ENCODE measurements at places on chromosomes 2 and 18.

GRCh38 chr2:227796045-227796711, 17.5 kb upstream of the CCL20 start:
- no peak for DNase-seq

DNA sequence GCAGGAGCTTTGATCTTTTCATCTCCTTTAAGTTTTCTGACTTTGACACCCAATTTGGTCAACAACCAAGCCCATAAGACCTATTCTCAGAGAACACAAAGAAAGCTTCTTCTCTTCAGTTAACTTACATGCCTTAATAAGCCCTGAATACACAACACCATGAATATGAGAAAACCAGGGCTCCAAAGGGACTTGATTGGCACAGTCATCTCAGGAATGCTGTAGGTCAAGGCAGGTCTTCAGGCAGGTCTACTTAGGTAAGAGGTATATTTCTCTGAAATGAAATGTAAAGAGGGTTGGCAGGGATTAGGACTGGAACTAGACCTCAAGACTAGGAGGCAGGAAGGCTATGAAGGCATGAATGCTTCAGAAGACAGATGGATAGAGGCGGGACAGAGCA, 24.4 kb upstream of the EIF2AK3 start:
- no peak for DNase-seq

DNA sequence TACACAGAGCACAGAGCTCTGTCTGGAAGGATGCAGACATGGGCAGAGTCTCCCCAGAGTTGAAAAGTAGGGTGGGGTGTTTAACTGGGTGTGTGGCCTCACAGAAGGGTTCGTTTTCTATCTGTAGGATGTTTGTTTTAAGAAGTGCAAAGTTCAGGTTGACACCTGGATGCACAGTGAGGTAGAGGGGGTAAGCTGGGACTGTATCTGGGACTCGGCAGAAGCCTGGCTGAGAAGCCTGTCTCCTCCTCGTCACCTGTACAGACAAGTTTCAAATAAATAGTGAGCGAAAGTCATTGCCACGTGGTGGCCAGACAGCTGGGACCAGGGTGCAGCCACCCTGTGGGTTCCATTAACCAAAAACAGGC, 145.9 kb downstream of the KLHL29 start:
- no peak for DNase-seq

GRCh38 chr2:4144731-4145130, 441.4 kb downstream of the DCDC2C start:
- DNase-seq = no peak

DNA sequence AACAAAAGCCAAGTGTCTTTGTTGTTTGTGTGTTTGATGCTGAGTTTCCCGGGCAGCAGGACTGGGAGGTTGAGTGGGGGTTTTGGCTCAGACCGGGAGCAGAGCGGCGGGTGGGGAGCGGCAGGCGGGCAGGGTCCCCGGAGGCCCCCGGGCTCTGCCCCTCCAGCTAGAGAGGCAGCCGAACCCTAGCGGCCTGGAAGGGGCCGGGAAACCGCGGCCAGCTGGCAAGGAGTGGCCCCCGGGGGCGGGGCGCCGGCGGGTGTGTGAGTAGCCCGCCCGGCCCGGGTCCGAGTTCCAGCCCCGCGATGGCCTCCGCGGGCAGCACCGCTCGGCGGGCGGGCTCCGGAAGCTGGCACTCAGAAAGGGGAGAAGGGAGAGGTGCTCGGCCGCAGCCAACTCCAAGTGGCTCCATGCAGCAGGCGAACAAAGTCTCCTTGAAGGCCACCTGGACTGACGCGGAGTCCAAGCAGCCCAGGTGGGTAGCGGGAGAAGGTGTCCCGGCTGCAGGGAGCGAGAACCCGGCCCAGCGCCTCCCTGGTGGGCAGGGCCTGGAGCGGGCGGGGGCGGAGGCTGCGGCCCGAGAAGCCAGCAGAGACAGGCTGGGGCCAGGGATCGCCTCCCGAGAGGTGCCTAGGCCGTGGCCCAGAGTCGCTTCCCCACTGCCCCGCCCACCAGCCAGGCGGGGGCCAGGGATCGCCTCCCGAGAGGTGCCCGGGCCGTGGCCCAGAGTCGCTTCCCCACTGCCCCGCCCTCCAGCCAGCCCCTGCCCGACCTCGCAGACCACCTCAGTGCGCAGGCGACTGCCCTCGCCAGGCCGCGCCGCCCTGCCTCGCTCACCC, at the start of gene ANKRD53:
Gene ANKRD53, plus strand, starts transcription at position 290 of the 839 bp plus-strand sequence. Its CDS starts 16 bp downstream, at position 306.
- DNase-seq = no peak

- DNase-seq = no peak
These were observed 157.8 kb downstream of the DNAH6 start for GRCh38 chr2:84674099-84674498.

DNA sequence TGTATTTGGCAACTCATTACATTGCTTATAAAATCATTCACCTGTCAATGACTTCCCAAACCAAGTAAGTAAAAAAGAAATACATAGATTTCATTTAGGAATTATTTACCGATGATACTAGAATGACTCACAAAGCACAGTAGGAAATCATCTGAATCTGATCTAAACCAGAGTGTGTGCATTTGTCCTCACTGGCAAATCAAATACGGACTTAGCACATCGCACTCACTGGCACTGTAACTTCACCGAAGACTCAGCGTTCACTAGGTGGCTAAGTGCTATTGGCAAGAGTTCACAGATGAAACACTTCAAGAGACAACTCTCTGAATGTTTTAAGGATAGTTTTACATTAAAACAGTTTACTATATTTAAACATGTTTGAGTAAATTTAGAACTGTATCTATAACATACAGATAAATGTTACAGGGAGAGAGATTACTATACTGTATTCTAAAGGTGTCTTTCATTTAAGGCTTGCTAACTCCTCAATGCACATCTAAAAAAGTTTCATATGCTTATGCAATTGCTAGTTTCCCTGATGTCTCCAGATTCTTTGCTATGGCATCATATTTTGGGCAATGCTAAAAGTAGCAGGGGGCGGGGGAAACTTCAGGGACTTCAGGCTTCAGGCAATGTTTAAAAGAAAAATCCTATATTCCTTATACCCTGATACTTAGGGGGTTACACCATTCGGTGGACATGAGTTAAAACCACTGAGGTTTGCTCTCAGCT, 48.8 kb downstream of the STK39 start:
- DNase-seq = no peak

- DNase-seq = no peak
These were observed 42.6 kb downstream of the PNO1 start for GRCh38 chr2:68200157-68200787.

DNA sequence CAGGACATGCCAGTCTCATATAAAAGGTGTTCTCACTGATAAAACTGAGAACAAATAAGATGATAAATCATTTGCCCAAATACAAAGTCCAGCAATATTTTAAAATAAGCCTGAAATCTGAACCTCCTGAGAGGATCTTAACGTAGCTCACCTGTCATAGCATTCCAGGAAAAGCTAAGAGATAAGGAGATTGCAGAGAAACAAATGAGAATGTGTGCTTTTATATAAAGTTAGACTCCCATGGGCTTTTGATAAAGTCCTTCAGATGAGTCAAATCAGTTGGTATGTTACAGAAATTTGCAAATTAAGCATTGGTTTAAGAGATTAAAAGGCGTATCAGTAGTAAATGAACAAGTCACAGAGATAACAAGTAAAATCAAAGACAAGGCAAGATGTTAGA, 452.9 kb upstream of the CHAC2 start:
- no peak for DNase-seq

- peak; percentile 20 for DNase-seq
These were observed 56.5 kb upstream of the TMEM247 start for GRCh38 chr2:46422717-46423394.

- DNase-seq = no peak
These were observed 94.8 kb downstream of the NDUFA10 start for GRCh38 chr2:239930378-239930777.

GRCh38 chr2:98374958-98375570, 28.8 kb downstream of the CNGA3 start:
- DNase-seq = no peak

DNA sequence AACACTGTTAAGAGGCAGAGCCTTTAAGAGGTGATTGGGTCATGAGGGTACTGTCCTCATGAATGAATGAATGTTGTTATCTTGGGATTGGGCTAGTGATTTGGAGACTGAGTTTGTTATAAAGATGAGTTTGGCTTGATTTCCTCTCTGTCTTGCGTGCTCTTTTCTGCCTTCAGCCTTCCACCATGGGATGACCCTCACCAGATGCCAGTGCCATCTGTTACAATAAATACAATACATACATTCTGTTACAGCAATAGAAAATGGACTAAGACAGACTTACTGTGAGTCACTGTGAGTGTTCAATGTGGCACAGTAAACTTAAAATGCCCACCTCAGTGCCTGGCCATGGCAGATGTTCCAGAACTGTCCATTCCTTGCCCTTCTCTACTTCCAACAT, 95.0 kb upstream of the ZFP36L2 start:
- DNase-seq = no peak

GRCh38 chr2:23376075-23376474, 8.9 kb upstream of the KLHL29 start:
- no peak for DNase-seq

DNA sequence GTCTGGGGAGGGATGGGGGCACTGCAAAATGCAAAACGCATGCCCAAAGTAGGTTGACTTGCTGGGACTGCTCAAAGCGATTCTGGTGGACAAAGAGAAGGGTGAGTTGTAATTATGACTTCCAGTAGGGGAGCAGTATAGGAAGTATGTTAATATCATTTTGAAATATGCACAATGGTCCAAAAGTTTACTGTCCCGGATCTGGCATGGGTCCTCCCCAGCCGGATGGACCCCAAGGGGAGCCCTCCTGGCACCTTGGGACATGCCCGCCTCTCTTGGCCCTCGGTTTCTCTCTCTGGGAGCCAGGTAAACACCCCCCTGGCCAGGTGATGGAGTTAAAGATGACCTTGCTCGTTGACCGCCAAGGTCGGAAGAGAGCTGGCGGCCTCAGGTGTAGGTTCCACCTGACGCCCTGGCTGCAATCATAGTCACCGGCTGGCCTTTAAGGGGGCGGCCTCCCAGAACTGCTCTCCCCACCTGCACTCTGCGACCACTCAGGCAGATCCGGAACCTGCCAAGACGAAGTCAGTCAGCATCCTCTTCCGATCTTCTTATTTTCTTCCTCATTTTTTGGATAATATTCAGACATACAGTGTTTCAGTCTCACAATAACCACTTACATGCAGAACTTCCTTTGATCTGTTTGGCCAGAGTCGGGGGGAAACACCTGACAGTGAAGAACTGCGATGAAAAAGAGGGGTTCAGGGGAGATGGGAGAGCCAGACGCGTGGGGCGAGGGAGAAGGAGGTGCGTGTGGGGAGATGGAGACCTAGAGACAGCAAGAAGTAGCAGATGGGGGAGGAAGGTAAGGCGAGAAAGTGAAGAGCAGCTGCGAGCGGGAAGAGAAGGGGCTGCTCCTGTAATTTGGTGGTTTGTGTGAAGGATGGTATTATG, 148.3 kb downstream of the MEIS1 start:
- DNase-seq = no peak

DNA sequence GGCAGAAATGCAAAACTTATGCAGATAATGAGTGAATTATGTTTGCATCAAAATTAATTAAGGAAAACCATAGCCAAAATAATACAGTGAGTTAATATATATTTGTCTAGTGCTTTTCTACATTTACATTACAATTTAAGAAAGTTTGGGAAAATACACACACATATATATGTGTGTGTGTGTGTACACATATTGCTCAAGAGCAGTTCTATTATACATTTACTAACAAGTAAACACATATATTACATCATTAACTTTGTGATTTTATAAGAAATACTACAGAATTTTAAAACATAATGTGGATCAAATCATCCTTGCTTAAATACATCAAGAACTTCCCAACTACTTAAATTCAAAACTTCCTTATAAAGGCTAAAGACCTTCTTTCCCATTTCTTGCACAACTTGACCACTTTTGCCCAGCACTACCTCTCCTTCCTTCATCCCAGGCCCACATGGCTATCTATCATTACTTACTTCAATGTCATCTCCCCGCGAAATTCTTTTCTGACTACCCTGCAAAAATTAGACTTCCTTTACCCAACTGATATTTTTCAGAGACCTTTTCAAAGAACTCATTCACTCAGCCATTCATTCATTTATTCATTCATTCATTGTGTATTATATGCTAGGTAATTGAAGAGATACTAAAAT, 68.4 kb downstream of the COL5A2 start:
- no peak for DNase-seq

GRCh38 chr2:37005118-37005868, 39.0 kb upstream of the STRN start:
- no peak for DNase-seq

- no peak for DNase-seq
These were observed 69.0 kb upstream of the ALPP start for GRCh38 chr2:232309592-232309991.

- no peak for DNase-seq
These were observed 2.5 kb upstream of the TET3 start for GRCh38 chr2:73982140-73982617.

DNA sequence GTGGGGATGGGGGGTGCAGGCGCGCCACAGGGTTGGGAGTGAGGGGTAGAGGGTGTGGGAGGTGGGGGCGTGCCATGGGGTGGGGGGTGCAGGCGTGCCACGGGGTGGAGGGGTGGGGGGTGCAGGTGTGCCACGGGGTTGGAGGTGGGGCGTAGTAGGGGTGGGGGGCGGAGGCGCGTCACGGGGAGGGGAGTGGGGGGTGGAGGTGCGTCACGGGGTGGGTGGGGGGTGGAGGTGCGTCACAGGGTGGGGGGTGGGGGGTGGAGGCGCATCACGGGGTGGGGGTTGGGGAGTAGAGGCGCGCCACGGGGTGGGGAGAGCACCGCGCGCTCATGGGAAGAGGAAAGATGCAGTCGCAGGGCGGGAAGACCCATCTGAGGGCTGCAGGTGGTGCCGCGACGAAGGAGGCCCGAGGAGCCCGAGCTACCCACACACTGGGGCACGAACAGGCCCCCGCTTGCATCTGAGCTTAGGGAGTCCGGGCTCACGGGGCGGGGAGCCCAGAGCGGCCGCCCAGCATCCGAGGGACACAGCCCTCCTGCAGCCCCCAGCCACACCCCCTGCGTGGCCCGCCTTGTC, 37.5 kb downstream of the SNED1 start:
- DNase-seq = no peak
